Aorta (tissue), 5 donors: ENCODE measurements at places on chromosomes 5 and 9. TPM values are rescaled to one million over a fixed set of nuclear protein-coding genes. Genes with fewer than 3 reads are reported as not detected.

Gene PCDH1
- total RNA-seq = 29.4 TPM

Gene ZNF608
- total RNA-seq = 8.5 TPM

Gene ARSI
- 0.91 TPM for total RNA-seq

- DNase-seq = peak; percentile 82
Measured at GRCh38 chr5:68449380-68449779, 233.8 kb downstream of the PIK3R1 start.

DNA sequence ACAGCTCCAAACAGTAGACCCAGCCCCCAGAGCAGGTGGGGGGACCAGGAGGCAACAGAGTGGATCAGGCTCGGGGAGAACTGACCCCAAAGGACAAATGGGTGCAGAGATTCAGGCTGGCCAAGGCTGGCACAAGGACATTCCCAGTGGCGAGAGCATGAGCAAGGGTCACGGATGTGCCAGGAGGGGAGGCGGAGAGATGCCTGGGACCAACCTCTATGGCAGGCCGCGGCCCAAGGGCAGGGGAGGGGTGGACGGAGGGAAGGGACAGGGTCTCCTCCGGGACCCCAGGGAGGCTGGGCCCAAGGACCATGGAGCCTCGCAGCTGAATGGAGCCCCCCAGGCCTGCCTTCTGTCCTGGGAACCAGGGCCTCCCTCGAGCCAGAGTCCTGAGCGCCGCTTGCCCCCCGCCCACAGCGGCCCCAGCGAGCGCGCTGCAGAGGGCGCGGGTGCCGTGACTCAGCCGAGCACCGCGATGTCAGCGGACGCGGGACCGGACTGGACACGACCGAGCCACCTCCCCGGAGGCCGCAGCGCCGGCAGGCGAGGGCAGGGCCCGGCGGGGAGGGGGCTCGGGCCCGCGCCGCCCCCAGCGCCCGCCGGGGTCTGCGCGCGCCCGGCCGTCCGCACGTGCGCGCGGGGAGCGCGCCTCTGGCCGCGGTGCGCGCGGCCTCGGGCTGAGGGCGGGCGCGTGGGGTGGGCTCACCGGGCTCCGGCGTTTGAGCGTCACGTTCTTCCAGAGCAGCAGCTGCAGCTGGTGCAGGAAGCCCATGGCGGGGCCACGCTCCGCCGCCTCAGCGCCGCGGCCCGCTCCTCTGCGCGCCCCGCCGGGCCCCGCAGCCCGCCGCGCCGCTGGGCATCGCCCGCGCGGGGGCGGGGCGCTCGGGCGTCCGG is at the start of gene ABCA2:
Gene ABCA2, minus strand, starts transcription at position 869 of the 894 bp plus-strand sequence. Its CDS starts 97 bp downstream, at position 772.
- no peak for DNase-seq

Gene NTRK2
- 48.1 TPM for total RNA-seq

DNA sequence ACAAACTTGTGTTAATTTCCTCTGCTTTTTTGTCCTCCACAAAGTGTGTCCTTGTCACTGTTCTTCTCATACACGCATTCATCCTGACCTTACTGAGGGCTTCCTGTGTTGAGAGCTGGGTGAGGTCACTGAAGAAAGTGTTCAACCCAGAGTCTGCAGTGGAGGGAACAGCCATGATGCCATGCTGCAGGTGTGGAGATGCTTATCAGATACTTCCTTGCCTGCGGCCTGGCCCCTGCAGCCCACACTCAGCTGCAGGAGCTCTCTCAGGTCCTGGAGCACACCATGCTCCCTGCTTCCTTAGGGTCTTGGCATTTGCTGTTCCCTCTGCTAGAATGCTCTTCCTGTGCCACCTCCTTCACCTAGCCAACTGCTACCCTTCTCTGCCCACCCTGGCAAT is 108.1 kb upstream of the SPRY4 start:
- no peak for DNase-seq

DNA sequence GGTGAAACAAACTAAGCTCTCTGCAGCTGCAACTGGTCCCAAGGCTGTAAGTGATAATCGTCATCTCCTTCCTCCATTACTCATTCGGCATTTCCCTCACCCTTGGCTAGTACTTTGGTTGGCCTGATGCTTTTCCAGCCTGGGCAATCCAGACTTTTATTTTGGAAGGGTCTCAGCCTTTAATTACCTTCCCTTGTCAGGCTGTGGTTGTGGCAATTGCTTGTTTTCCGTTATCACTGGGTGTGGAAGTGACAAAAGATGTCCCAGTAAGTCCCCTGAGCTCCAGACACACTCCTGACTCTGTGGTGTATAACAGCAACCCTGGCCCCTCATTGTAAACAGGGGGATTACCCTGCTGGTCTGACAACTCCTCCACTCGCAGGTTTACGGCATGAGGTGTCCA is 6.3 kb upstream of the FAF2 start:
- no peak for DNase-seq

- DNase-seq = no peak
Measured at GRCh38 chr5:11289208-11289607, 528.2 kb upstream of the DAP start.

DNA sequence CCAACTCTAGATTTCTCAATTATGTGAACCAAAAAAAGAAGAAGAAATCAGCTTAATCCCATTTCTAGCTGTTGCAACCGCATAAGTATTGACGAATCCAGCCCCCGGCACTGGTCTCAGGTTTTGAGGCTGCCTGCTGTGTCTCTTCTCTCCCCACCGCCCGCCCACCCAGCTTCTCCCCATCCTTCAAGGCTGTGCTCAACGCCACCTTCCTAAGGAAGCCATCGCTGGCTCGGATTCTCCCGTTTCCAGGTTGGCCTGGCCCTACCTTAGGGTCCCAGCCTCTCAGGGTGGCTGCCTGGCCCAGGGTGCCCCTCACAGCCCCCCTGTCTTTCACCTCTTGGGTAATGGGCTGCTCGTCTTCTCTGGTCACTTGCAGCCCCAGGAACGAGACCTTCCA is 77.8 kb downstream of the HRH2 start:
- DNase-seq = no peak

DNA sequence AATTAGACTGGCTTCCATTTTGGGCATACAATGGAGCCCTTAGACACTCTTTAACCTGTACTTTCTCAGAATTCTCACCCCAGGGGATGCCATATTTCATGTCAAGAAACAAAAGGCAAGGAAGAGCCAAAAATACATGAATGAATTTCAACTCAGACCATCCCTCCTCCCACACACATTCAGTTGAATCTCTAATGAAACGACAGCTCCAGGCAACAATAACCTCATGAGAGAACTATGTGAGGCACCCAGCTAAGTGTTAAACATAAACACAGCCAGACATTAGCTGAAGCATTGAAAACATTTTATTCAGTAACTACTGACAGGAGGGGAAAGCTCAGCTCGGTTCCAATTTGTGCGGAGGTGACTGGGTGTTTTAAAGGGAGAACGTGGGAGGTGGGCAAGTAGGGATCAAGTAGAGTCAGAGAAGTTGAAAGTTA is 1359.1 kb upstream of the CDH9 start:
- no peak for DNase-seq

- no peak for DNase-seq
Measured at GRCh38 chr5:50697739-50698138, 31.3 kb downstream of the PARP8 start.

DNA sequence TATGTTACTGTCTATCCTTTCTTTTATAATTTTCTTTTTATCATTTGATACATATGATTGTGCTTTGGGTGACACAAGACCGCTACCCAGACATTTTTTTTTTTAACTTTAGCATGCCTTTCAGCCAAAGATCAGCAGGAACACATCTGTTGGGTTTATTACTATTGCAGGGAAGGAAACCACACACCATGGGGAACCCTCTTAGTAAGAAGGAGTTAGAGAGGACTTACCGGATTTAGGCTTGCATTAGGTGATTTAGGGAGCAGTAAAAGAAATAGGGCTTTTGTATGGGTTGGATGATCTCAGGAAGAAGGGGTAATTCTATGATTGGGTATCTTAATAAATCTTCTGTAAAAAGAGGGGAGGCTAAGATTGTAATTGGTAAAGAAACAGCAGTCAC is 138.2 kb downstream of the SNX18 start:
- DNase-seq = no peak

DNA sequence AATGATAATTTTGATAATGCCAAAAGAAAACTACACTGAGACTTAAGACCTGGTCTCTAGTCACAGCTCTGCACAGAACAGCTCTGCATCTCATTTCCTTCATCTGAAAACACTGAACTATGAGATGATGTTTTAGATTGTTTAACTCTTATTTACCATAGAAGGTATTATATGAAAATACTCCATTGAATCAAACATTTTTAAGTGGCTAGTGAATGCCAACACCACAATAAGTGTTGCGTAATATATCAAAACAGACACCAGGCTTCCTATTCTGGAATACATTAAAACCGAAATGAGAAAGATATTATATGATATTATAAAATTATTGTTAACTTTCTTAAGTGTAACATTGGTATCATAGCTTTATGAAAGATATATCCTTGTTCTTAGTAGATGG is 14.6 kb downstream of the CETN3 start:
- DNase-seq = no peak

DNA sequence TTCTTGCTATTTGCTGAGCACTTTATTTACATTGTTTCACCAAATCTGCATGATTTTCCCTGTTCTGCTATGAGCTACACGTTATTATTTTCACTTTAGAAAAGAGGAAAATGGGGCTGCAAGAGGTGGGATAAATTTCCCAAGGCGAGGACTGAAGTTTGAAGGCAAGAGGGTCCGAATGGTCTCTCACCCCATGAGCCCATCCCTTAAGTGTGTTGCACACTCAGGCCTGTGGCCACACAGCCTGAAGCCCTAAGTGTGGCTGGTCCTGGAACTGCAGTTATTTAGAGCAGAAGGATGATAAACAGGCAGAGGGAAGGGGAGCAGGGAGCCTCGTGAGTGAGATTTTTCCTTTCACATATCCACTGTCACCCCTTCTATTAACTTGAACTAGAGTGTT is 7.8 kb downstream of the PDE8B start:
- DNase-seq = no peak

DNA sequence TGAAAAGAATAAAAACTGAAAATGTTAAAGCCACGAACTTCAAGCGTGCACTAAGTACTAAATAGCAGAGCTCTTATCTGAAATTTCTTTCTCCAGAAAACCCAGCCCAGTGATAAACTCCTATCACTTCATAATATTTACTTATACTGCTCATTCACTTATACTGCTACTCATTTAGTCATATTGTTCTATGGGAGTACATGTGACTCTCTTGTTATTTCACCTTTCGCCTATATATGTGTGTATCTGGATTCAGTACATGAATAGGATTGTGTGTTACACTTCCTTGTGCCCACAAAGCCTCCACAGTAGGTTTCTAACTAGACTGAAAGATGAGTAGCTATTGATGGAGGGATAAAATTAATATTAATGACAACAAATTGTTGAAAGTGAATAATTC is 526.8 kb upstream of the GRAMD2B start:
- no peak for DNase-seq

DNA sequence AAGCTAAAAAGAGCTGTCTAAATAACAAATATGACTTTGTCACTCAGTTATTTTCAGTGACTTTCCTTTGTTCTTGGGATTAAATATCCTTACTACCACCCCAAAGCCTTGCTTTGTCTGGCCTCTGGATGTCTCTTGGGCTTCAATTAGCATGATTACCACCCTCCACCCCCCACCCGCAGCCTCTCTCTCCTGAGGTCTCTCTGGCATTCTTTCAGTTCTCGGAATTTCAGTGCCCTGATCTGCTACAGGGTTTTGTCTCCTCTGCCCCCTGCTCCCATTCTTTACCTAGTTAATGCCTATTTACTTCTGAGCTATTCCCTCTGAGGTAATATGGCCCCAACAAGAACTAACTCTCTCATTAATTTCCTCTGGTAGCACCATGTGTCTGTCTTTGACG is 376.4 kb downstream of the DEPDC1B start:
- DNase-seq = no peak

DNA sequence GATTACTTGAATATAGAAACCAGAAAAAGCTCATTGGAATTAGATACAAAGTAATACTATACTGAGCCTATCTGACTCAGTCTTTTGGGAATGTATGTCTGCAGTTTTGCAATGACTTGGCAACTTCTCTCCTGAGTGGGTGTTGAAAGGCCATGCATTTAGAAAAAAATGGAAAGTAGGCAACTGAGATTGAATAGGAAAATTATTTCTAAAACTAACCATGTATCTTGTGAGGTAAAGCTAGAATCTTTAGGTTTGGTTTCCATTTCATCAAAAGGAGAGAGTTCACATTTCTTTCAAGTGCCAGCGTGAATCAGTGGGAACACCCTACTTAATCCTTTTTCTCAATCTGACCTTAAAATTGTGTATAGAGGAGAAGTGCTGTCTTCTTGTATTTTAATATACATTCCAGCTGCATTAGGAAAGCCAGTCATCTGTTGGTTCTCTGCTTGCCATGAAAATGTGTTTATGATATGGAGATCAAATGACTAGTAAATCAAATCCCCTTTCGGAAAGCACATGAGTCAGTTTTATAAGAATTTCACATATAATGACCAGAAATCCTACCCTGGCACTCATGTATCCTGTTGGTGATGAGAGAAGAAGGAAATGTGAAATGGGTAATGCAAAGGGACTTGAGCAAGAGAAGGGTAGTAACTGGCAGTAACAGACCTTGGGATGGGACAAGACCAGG is 30.4 kb downstream of the NFX1 start:
- DNase-seq = no peak

GRCh38 chr5:89297066-89297465 is 414.1 kb upstream of the MEF2C start:
- DNase-seq = no peak

Gene ANKS6
- total RNA-seq = 19.5 TPM

DNA sequence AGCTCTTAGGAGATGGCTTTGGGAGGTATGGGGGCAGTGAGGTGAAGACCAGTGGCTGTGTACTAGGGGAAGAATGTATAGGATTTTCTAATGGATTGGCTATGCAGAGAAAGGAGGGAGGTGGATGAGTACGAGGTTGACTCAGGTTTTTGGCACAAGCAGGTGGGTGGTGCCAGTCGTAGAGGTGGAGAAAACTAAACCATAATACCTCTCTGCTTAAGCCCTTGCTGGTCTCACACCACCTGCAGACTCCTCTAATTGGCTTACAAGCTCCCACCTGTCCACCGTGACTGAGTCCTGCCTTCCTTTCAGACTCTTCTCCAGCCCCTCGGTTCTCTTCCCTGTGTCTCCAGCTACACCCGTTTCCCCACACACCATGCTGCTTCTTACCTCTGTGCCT is 521.7 kb upstream of the CLINT1 start:
- no peak for DNase-seq

GRCh38 chr5:61704289-61704688 is 372.2 kb downstream of the ZSWIM6 start:
- no peak for DNase-seq

DNA sequence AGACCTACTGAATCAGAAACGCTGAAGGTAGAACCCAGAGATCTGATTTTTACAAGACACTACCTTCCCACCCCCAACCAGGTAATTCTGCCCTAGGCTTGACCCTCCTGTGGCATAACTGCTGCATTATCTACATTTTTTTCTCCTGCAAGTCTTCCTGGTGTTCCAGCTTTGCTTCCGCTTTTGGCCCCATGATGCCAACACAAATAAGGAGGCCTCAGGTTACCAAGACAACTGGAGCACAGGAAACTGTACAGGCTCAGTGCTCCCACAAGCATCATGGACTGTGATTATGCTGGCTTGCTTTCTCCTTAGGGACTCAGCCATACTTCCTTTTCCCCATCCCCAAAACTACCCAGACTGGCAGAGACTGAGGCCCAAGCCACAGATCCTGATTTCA is 6.6 kb upstream of the MSMP start:
- no peak for DNase-seq

Gene DNAJC21
- total RNA-seq = 50.9 TPM

- no peak for DNase-seq
Measured at GRCh38 chr5:59346514-59346913, 547.0 kb downstream of the PDE4D start.

Gene COL23A1
- 1.5 TPM for total RNA-seq
